ENCODE measurements at places on chromosomes 2 and 18. TPM values are rescaled to one million over a fixed set of nuclear protein-coding genes. Genes with fewer than 3 reads are reported as not detected.
A peak's percentile ranks its signal among the peaks of the same experiment; 100 is the strongest.

The STRN gene
- total RNA-seq: 13.5 TPM

The AFF3 gene
- 16.0 TPM for total RNA-seq

The LGALSL gene
- 9.9 TPM for total RNA-seq

The IKZF2 gene
- 4.4 TPM for total RNA-seq

- DNase-seq: no peak
These were observed 174.4 kb downstream of the ICOS start for GRCh38 chr2:204110751-204111516.

GRCh38 chr2:32931945-32932709 is 14.6 kb upstream of the LTBP1 start:
- DNase-seq: no peak

- no peak for DNase-seq
These were observed 6.4 kb upstream of the SLC8A1 start for GRCh38 chr2:40458271-40458794.

DNA sequence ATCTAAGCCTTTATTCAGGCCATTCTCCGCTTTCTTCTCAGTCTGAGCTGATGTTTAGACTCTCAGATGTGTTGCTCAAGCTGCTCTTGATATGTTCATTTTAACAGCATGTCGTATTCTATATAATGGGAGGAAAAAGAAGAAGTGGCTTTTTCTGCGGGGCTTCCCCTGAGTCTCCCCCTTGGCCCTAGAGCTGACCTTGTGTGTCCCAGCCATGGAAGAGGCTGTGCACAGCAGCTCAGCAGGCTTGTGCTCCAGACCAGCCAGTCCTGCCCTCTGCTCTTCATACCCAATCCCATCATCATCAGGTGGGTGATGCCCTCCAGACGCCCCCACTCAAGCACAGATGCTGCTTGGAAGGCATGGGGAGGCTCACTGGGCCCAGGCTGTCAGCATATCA is 155.1 kb upstream of the CELF4 start:
- no peak for DNase-seq

DNA sequence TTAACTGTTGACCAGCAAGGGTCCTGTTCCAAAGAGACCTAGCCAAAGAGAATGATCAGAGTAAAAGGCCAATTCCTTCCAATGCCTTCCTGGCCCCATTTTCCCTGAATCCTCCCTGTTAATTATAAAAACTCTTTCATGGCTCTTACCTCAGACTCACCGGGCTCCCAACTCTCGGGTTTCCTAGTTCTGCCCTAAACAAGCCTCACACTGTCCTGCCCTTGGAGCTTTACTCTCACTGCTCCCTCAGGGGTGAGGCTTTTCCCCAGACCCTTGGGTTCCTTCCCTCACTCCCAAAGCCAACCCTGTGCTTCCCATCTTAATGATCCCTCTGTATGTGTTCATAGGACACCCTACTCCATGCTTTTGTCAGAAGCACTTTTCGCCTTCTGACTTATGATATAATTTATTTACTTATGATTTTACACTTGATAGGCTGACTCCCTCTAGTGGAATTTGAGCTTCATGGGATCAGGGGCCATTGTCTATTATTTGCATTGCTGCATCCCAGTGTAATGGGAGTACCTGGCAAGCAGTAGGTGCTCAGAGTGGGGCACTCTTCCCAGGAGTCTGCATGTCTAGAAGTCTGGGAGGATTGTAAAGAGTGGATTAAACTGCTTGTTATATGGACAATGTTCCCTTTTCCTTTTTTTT is 29.9 kb upstream of the ZNG1B start:
- DNase-seq: no peak

DNA sequence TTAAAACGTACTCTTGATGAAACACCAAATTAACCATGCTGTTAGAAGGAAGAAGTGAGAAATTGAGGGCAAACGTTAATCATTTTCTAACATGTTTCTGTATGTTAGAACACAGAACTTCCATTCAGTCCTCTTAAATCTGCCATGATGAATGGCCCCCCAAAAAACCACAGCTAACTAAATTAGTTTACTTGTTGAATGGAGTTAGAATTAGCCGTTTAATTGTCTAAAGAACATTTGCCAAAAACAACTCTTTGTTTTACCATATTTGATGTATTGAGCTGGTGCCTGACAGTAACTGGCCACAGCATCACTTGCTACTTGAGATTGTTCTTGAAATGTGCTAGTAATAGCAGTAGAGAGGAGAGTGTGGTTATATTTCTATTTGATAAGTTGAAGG is 12.7 kb downstream of the CCNYL1 start:
- DNase-seq: no peak

- peak; percentile 73 for DNase-seq
These were observed 8.4 kb upstream of the VAPA start for GRCh38 chr18:9905401-9905922.

GRCh38 chr18:67417864-67418523 is 98.5 kb downstream of the DSEL start:
- no peak for DNase-seq

DNA sequence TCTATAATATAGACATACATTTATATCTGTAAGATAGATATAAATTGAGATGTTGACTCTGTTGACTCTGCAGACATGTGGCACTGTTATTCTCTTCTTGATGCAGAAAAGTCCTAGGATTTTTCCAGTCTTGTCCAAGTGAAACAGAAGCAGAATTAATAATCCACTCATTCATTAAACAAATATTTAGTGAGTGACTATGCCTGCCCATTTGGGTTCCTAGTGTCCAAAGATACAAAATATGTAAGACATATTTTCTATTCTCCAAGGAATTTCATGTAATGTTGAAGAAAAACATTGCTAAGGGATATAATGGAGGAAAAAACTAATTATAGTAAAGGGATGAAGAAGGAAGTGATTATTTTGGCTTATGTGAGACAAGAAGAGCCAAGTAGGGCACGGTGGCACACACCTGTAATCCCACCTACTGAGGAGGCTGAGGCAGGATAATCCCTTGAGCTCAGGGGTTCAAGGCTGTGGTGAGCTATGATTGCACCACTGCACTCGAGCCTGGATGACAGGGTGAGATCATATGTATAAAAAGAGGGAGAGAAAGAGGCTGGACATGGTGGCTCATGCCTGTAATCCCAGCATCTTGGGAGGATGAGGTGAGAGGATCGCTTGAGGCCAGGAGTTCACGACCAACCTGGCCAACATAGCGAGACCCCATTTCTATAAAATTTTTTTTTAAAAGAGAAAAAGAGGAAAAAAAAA is 19.9 kb upstream of the PLEKHH2 start:
- no peak for DNase-seq

DNA sequence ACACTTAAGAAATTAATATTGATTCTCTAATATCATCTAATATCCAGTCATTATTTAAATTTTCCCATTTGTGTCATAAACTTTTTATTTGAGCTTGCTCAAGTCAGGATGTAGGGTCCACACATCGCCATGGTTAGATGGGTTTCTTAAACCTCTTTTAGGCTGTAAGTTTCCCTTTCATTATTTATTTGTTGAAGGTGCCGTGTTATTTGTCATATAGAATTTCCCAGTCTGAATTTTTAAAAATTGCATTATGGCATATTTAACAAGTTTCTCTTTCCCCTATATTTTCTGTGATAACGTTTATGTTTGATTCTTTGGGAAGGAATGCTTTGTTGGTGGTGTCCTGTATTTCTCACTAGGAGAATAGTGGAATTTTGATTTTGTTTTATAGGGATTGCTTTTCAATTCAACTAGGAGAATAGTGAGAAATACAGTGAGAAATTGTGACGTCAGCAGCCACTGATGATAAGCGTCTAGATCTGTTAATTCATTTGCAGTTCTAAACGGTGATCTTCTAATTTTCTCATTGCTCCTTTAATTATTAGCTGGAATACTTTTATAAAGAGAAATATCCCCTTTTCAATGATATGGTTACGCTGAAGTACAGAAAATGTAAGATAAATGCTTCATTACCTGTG is 44.6 kb upstream of the AAK1 start:
- no peak for DNase-seq

All from kidney epithelial cell (primary cell).